ENCODE measurements at places on chromosomes 4 and X.

DNA sequence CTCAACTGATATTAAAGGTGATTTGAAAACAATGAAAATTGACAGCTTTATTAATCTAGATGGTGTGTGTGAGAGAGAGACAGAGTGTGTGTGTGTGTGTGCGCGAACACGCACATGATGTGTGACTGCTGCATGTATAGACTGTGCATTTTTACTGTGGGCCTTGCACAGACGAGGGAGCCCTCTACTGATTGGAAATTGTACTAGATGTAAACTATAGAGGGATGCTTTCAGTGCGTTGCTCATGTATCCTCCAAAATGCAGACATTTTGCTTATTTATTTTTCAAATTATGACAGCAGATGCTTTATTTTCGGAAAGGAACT, 168.4 kb upstream of the GK2 start:
- H3K27ac ChIP-seq = no peak overlapping the region
- H3K36me3 ChIP-seq = no peaks in the 10 kb centered on the region
- no peak overlapping the region for H3K4me3 ChIP-seq
- H3K4me1 ChIP-seq = no peaks in the 10 kb centered on the region
- DNase-seq = peak; percentile 74
- H3K27me3 ChIP-seq = no peaks in the 10 kb centered on the region

- H3K4me1 ChIP-seq = peaks cover 6% of the 10 kb centered on the region
- no peaks in the 10 kb centered on the region for H3K36me3 ChIP-seq
- H3K4me3 ChIP-seq = no peak overlapping the region
- no peak overlapping the region for H3K27ac ChIP-seq
- no peak for DNase-seq
These were observed 18.1 kb downstream of the LGI2 start for GRCh38 chr4:25012655-25013054.

DNA sequence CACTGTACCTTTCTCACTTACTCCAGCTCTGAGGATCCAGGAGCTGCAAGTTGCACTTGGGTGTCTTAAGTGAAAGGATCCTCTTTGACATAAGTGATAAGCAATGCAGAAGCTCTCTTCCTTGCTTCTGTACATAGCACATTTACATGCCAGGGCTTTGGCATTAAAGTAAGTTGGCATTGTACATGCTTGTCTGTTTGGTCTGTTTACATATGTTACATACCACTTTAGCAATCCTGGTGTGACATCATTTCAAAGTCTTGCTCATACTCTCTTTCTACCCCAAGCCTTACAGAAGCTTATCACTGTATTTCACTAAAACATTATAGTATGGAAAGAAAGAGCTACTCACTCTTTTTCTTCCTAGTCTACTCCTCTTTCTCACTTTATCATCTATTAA, 2548.3 kb downstream of the ARAP2 start:
- H3K4me1 ChIP-seq = no peaks in the 10 kb centered on the region
- no peaks in the 10 kb centered on the region for H3K27me3 ChIP-seq
- H3K36me3 ChIP-seq = no peaks in the 10 kb centered on the region
- H3K4me3 ChIP-seq = no peak overlapping the region

DNA sequence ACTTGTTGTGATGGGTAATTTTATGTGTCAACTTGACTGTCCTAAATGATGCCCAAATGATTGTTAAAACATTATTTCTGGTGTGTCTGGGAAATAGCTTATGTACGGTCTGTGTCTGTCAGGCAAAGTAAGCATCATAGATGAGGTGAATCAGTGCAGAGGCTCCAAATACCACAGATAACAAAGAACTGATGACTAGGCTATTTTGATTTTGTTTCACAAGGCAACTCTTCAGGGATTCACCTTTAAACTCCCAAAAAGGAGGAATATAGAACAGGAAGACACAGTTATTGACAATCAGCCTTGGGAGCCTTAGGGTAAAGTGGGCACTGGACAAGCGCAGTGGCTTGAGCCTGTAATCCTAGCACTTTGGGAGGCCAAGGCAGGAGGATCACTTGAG, 290.7 kb downstream of the PCDH10 start:
- no peak overlapping the region for H3K4me3 ChIP-seq
- no peak for DNase-seq
- no peaks in the 10 kb centered on the region for H3K36me3 ChIP-seq
- no peaks in the 10 kb centered on the region for H3K27me3 ChIP-seq

- H3K4me3 ChIP-seq = no peak overlapping the region
- no peak for DNase-seq
- H3K36me3 ChIP-seq = no peaks in the 10 kb centered on the region
- no peaks in the 10 kb centered on the region for H3K4me1 ChIP-seq
These were observed 76.6 kb downstream of the SLC2A9 start for GRCh38 chr4:9944431-9945425.

- no peaks in the 10 kb centered on the region for H3K27me3 ChIP-seq
- DNase-seq = no peak
- H3K27ac ChIP-seq = no peak overlapping the region
- H3K36me3 ChIP-seq = no peaks in the 10 kb centered on the region
- peaks cover 2% of the 10 kb centered on the region for H3K4me1 ChIP-seq
These were observed 80.9 kb upstream of the MTM1 start for GRCh38 chrX:150487369-150488094.

GRCh38 chr4:172009446-172010230, 196.4 kb downstream of the GALNTL6 start:
- no peaks in the 10 kb centered on the region for H3K36me3 ChIP-seq
- no peak overlapping the region for H3K27ac ChIP-seq
- H3K4me1 ChIP-seq = no peaks in the 10 kb centered on the region

DNA sequence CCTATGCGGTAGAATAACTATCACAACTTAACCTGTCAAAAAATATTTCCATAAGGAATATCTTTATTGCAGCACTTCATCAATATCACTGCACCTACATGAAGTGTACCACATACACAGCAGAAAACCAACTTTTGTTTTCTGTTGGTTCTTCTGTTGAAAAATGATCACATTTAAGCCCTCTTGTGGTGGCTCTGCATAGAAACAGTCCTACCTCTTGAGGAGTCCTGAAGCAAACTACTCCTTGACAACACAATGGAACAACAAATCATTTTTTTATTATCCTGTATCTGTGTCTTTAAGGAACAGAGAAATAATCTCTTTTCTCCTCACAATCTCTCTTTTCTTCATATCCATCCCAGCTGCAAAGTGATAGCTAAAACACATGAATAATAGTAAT, 39.8 kb upstream of the ATOH1 start:
- no peaks in the 10 kb centered on the region for H3K4me1 ChIP-seq
- no peak overlapping the region for H3K27ac ChIP-seq
- H3K4me3 ChIP-seq = no peak overlapping the region
- no peaks in the 10 kb centered on the region for H3K27me3 ChIP-seq

- H3K36me3 ChIP-seq = no peaks in the 10 kb centered on the region
- H3K4me1 ChIP-seq = peaks cover 4% of the 10 kb centered on the region
- no peak overlapping the region for H3K4me3 ChIP-seq
- H3K27ac ChIP-seq = no peak overlapping the region
- H3K27me3 ChIP-seq = no peaks in the 10 kb centered on the region
These were observed 4.3 kb downstream of the SLC9A7 start for GRCh38 chrX:46754586-46755061.

DNA sequence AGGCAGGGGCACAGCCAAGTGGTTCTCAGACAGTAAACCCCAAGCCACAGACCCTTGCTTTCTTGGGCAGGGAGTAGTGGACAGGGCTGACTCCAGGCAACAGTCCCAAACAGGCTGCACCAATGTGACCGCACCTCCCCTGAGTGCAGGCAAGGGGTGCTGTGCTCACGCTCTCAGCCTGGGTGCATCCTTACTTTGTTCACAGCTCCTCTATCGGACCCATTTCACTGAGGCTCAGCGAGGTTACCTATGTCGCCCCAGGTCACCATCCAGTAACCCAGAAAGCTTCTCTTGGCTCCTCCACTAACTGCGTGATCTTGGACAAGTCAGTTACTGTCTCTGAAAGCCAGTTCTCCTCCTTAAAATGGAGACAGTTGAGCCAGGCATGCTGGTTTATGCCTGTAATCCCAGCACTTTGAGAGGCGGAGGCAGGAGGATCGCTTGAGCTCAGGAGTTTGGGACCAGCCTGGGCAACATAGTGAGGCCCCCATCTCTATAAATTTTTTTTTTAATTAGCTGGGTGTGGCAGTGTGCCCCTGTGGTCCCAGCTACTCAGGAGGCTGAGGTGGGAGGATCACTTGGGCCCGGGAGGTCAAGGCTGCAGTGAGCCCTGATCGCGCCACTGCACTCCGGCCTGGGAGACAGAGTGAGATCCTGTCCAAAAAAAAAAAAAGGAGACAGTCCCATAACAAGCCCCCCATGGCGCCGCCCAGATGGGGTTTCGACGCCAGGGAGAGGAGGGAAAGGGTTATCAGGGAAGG, 823 bp upstream of the MAN2B2 start:
- peaks cover 24% of the 10 kb centered on the region for H3K36me3 ChIP-seq
- H3K27ac ChIP-seq = peak overlapping the region; percentile 88
- peaks cover 31% of the 10 kb centered on the region for H3K4me1 ChIP-seq
- no peak for DNase-seq

DNA sequence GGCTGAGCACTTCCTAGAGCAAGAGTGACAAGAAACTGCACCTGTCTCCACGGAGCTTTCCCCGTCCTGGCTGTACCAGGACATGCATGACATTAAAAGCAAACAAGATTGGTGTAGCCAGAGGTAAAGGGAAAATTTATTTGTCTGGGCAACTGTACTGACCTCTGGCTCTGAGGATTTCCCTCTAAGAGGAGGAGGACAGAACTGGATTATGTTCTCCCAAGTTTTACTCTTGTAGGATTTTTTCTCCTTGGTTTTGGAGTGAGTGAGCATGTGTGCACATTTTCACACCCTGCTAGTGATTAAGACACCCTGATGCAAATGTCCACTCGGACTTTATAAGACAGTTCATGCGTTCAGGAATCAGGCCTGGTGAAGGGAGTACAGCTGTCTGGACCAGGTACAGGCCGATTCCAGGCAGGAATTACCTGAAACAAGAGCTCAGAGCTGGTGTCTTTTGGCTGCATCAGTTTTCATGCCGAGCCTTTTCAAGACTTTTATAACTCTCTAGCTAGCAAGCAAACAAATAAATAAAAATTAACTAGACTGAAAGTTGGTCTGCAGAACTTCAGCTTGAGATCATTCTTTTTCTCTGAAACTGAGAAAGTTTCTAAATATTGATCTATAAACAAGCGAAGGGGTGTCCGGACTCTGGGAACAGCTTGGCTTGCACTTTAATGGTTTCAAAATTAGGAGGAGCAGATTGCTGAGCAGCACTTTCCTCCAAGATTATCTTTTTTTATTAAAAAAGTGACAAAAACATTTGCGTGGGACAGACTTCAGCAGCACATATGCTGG, 51.3 kb upstream of the SPRY1 start:
- no peak for DNase-seq
- H3K27ac ChIP-seq = no peak overlapping the region
- H3K4me1 ChIP-seq = peaks cover 25% of the 10 kb centered on the region
- H3K27me3 ChIP-seq = no peaks in the 10 kb centered on the region
- H3K36me3 ChIP-seq = no peaks in the 10 kb centered on the region

DNA sequence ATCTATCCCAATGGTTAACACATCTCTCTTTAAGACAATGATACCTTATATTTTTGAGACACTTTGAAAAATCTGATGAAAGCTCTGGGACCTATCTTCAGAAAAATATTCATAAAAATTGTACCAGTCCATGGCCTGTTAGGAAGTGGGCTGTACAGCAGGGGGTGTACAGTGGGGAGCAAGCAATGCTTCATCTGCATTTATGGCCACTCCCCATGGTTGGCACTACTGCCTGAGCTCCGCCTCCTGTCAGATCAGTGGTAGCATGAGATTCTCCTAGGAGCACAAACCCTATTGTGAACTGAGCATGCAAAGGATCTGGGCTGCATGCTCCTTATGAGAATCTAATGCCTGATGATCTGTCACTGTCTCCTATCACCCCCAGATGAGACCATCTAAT, 42.6 kb downstream of the C4orf51 start:
- DNase-seq = no peak
- H3K27me3 ChIP-seq = no peaks in the 10 kb centered on the region
- no peaks in the 10 kb centered on the region for H3K36me3 ChIP-seq
- no peak overlapping the region for H3K4me3 ChIP-seq
- no peaks in the 10 kb centered on the region for H3K4me1 ChIP-seq

DNA sequence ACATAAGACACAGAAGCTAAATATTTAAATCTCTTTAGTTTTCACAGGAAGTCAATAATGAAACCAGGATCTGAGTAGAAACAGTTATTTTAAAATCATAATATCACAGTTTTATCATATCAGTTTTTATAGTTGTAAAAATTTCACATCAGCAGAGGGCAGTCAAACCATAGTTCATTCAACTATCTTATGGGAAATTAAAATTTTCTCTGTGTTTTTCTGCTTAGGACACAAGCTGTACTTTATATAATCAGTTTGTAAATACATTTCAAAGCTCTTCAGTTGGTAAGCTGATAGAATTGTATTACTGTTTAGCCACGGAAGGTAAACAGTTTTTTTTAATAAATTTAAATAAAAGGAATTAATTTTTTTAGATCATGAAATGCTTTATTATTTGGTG, 204.8 kb upstream of the NUDT6 start:
- H3K27me3 ChIP-seq = no peaks in the 10 kb centered on the region
- no peaks in the 10 kb centered on the region for H3K4me1 ChIP-seq
- peak; percentile 56 for DNase-seq
- no peak overlapping the region for H3K4me3 ChIP-seq
- no peaks in the 10 kb centered on the region for H3K36me3 ChIP-seq
- H3K27ac ChIP-seq = no peak overlapping the region

DNA sequence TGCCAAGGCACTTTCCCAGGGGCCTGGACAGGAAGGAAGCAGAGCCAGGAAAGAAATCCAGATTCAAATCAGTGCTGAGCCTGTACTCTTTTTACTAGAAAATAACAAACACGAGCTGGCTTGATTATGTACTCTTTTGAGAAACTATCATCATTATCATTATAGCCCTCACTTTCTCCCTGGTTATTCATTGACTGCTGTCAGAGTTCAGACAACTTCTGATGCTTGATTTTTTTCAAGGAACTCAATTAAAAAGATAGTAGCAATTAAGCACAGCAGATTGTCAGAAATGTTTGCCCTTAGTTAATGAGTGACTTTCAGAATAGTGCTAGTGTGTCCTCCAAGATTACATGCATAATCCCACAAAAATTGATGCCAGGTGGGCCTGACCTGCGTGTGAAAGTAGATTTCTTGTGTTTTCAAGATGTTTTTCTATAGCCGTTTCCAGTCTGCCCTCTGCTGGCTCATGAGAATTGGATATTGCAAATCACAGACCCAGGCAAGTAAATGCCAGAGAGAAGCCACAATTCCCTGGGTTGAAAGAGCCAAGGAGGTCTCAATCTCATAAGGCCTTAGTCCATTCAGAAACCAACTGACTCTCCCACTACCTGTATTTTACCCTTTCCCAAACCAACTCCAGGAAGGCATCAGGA, 14.3 kb upstream of the PNPLA4 start:
- no peaks in the 10 kb centered on the region for H3K36me3 ChIP-seq
- no peak overlapping the region for H3K4me3 ChIP-seq
- no peaks in the 10 kb centered on the region for H3K4me1 ChIP-seq
- no peaks in the 10 kb centered on the region for H3K27me3 ChIP-seq
- no peak overlapping the region for H3K27ac ChIP-seq
- DNase-seq = peak; percentile 51

DNA sequence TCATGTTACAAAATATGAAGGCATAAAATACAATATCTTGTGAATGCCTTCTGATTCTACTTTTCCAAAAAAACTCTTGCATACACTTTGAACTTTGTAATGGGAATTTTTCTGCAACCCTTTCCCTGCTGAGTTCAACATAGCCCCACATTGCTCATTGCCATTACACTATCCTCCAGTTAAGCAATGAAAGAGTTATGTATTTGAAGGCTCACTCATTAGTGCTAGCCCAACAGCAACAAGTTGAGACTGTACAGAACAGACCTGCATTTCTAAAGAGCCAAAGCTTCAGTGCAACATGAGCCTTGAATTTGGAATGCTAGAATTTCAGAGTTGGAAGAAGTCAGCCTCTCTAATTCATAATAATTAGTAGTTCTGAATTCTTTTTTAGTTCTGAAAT, 44.4 kb upstream of the STAG2 start:
- H3K27me3 ChIP-seq = no peaks in the 10 kb centered on the region
- H3K27ac ChIP-seq = no peak overlapping the region
- no peak for DNase-seq

All from stomach (tissue), 19 donors.